ENCODE measurements at places on chromosomes 4 and X. TPM values are rescaled to one million over a fixed set of nuclear protein-coding genes. Genes with fewer than 3 reads are reported as not detected.

The SATL1 gene
- total RNA-seq, result not detected

The NAP1L3 gene
- total RNA-seq, result not detected

The SMIM43 gene
- total RNA-seq, result under 0.01 TPM

The EVC2 gene
- 9.5 TPM for total RNA-seq

The BTK gene
- total RNA-seq, result not detected

The TSPAN7 gene
- 1.1 TPM for total RNA-seq

The SSX4B gene
- total RNA-seq, result not detected

The GBA3 gene
- total RNA-seq, result under 0.01 TPM

The TGIF2LX gene
- total RNA-seq, result not detected

The FUNDC1 gene
- 13.1 TPM for total RNA-seq

The GJB1 gene
- not detected for total RNA-seq

The CDKL2 gene
- 0.90 TPM for total RNA-seq

The FHDC1 gene
- total RNA-seq, result 0.53 TPM

All from bronchial epithelial cell (primary cell).